ENCODE measurements at places on chromosomes 4 and X.

DNA sequence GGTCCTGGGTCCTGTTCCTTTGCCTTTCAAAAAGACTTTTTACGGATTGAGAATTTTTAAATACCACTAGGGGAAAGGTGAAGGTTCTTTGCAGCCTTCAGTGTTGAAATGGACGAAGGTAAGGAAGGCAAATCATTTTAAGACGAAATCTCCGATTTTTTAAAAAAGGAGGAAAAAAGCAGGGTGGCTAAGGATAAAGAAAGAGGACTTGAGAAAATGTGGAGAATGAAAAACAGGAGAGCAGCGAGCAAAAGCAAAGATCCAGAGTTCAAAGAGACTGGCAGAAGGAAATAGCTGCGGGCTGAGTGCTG lies 314 bp downstream of the EPHA5 start:
- DNase-seq, result no peak

- DNase-seq, result no peak
These were observed 243.2 kb downstream of the RASL11B start for GRCh38 chr4:53105313-53105712.

DNA sequence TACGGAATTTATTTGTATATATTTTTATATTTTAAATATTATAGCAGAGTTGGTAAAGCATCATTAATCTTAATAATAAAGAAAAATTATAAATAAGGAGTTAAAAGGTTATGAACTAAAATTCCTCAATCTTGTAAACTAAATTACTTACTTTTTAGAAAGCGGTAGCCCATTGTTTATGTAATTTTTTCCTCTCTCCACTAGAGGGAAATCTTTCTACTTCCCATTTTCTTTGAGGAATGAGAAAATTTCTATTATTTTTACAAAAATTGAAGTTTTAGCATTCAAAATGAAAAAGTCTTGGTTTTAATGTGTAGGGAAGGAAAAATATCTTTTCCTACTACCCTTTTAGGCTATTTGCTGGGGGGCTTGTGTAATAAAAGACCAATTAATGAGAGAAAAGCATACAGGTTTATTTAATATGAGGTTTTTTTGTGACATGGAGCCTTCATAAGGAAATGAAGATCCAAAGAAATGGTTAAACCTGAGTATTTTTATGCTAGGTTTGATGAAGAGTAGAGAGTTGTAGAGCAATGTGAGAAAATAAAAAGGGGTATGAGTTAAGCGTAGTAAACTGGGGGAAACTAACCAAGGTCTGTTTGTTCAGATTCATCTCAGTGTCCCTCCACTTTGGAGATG lies 68.7 kb upstream of the ADAD1 start:
- no peak for DNase-seq

GRCh38 chrX:56765811-56766553 lies 36.9 kb downstream of the NBDY start:
- no peak for DNase-seq

- DNase-seq, result no peak
These were observed 220.8 kb downstream of the NWD2 start for GRCh38 chr4:37465296-37465695.

GRCh38 chr4:125681240-125681639 lies 366.5 kb downstream of the FAT4 start:
- no peak for DNase-seq

DNA sequence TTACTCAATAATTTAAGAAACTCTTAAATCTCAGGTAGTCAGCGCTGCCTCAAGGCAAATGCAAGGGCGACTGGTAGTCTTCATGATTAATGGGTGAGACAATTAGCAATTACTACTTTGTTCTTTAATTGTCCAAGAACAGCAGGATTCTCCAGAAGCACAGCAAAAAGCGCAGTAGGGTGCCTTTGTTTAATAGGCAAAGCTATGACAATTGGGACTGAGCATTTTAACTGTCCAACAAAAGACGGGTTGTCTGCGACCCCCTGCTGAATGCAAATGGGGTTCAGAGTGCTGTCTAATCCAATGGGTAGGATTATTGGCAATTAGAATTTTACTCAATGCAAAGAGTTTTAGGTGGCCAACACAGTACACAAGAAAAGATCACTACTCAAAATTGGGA lies 286.1 kb downstream of the CHIC1 start:
- no peak for DNase-seq

DNA sequence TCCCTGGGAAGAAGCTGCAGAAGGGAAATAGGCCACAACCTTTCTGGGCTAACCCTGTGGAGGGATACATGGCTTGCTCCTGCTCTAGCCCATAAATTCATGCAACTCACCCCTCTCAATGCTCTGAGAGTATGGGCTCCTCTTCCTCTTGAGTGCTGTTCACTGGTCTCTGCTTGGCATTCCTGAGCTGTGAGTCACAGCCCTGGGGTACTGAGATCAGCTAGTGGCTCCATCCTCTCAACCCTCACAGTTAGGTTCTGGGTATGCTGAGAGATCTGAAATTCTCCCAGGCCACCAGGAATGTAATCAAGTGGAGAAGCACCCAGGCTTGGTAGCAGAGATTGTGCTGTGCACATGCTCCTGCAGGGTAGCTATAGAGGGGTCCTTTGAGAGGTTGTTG lies 60.6 kb upstream of the SPANXN2 start:
- DNase-seq, result no peak

GRCh38 chr4:84530871-84531270 lies 31.8 kb upstream of the NKX6-1 start:
- no peak for DNase-seq

GRCh38 chrX:136850441-136851175 lies 29.9 kb downstream of the RBMX start:
- no peak for DNase-seq
